Stimulated activated CD4-positive, alpha-beta T cell treated with anti-CD3 and anti-CD28 coated beads, Interleukin-1b, Interleukin-23, amount 100 ng/mL, for 1 hour (primary cell): ENCODE measurements at places on chromosomes 6 and 20.

- no peak for DNase-seq
Measured at GRCh38 chr6:2127484-2127911, 117.9 kb downstream of the GMDS start.

DNA sequence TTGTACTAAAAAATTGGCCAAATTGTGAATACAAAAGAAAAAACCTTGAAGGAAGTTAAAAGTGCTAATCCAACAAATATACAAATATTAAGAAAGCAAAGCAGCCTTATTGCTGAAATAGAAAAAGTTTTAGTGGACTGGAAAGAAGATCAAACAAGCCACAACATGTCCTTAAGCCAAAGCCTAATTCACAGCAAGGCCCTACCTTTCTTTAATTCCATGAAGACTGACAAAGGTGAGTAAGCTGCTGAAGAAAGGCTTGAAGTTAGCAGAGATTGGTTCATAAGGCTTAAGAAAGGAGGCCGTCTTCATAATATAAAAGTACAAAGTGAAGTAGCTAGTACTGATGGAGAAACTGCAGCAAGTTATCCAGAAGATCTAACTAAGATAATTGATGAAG lies 53.5 kb downstream of the TINAG start:
- no peak for DNase-seq

DNA sequence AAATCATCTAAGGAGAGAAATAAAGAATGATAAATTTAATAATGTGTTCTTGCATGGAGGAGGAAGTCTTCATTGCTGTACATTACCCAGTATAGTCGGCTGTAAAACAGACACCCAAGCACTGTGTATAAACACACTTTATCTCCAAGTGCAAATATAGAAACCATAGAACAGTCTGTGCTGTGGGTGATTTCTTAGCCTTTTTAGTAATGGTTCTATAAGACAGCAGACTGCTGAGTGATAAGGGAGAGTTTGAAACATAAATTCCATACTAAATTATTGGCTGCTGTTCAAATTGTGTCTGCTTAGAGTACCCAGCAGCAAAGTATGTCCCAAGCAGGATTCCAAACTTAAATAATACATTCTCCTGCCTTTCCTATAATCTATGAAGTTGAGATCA lies 4.6 kb downstream of the FILIP1 start:
- DNase-seq: no peak

- no peak for DNase-seq
Measured at GRCh38 chr6:45420909-45421708, 43.4 kb upstream of the SUPT3H start.

DNA sequence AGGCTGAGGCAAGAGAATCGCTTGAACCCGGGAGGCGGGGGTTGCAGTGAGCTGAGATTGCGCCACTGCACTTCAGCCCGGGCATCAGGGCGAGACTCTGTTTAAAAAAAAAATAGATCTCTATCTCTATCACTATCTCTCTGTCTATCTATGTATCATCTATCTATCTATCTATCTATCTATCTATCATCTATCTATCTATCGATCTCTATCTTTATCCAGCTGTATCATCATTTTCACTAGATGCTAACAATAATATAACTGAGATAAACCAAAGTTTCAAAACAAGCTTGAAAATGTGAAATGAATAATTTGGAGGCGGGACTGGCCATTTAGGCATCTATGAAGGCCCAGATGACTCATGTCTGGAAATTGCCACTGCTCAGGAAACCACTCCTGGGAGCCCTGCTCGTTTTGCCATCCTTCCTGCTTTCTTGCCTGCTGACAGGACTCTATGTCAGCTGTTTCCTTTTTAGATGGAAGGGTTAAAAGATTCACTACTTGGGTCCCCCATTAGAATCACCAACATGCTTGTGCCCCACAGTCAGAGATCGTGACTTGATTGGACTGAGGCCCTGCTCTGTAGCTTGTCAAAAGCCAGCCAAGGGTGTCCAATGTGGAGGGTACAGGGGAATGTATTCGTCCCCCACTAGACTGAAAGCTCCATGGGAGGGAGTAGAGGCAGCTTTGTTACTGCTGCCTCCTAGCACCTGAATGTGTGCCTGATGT lies 61.7 kb downstream of the UTRN start:
- DNase-seq: no peak

DNA sequence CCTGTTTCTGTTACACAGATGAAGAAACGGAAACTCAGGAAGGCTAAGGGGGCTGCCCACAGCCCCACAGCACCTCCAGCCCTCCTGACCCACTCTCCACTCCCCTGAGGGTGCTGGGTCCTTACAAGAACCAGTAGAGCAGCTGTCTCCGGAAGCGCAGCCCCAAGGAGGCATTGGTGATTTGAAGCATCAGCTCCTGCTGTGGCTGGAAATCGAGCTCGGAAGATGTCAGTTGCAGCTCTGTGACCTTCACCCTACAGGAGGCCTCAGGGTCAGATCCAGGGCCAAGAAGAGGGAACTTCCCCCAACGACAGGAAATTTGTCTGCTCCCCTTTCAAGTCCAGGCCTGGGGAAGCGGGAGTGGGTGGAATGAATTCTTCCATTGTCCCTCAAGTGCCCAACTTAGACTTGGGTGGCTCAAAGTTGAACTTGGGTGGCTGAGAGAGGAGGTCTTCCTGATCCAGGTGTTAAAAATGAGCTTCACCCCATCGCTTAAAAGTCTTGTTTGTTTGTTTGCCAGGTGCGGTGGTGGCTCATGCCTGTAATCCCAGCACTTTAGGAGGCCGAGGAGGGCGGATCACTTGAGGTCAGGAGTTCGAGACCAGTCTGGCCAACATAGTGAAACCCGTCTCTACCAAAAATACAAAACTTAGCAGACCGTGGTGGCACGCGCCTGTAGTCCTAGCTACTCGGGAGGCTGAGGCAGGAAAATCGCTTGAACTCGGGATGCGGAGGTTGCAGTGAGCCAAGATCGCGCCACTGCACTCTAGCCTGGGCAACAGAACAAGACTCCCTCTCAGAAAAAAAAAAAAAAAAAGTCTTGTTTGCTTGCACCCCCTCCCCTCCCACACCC lies 1.9 kb downstream of the PLTP start:
- DNase-seq: no peak

- no peak for DNase-seq
Measured at GRCh38 chr6:106533054-106533453, 96.2 kb downstream of the RTN4IP1 start.

DNA sequence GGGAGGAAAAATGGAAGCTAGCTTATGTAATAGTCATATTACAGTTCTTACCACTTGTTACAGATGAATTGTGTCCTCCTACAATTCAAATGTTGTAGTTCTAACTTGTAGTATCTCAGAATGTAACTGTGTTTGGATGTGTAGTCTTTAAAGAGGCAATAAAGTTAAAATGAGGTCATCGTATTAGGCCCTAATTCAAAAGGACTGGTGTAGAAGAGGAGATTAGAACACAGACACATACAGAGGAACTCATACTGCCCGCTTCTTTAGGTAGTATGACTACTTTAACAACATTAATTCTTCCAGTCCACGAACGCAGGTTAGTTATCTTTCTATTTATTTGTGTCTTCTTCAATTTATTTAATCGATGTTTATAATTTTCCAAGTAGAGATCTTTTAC lies 46.5 kb upstream of the TPD52L1 start:
- DNase-seq: no peak

GRCh38 chr20:56955680-56956079 lies 310.8 kb downstream of the BMP7 start:
- DNase-seq: no peak

- DNase-seq: no peak
Measured at GRCh38 chr6:155013457-155013876, 18.4 kb downstream of the TIAM2 start.
